ENCODE measurements at places on chromosomes 5 and 9.

GRCh38 chr9:121453232-121453892 is 46.3 kb downstream of the GGTA1 start:
- DNase-seq: no peak

DNA sequence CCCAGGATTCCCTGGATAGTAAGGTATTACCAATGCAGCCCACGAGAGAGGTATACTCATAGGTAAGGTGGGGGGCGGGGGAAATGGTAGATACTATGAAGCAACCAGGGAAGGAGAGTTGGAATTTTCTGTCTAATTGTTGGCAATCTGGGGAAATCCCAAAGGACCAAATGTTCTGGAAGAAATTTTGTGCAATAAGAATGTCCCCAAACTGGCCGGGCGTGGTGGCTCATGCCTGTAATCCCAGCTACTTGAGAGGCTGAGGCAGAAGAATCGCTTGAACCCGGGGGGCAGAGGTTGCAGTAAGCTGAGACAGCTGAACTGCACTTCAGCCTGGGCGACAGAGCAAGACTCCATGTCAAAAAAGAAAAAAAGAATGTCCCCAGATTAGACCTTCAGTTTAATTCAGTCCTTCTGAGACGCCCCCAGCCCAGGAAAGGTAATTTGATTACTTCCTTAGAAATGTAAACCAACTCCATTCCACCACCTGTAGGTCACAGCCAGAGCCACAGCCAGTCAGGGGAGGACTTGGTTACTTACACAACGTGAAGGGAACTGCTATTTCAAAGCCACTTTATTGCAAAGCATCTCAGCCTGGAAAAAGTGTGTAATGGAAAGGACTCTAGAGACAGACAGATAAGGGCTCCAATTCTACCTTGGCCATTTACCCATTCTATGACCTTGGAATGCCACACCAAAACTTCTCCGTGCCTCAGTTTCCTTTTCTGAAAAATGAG is 50.0 kb upstream of the KLF4 start:
- peak; percentile 25 for DNase-seq

DNA sequence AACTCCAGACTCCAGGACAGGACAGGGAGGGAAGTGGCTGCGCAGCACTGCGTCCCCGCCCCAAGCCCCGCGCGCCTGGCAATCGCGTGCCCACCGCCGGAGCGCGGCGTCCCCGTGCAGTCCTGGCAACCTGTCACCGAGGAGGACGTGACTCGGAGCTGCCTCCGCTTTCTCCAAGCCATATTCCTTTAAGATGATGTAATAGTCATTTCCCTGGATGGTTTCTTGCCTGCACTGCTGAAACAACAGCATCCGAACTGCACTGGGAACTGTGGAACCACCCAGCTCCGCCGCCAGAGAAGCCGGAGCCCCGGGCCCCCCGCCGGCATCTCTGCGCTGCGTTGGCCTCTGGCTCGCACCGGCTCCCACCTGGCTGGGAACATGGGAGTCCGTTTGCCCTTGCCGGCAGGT is 34.5 kb downstream of the KCTD16 start:
- DNase-seq: no peak

GRCh38 chr5:5352675-5353074 is 69.8 kb upstream of the ICE1 start:
- no peak for DNase-seq

DNA sequence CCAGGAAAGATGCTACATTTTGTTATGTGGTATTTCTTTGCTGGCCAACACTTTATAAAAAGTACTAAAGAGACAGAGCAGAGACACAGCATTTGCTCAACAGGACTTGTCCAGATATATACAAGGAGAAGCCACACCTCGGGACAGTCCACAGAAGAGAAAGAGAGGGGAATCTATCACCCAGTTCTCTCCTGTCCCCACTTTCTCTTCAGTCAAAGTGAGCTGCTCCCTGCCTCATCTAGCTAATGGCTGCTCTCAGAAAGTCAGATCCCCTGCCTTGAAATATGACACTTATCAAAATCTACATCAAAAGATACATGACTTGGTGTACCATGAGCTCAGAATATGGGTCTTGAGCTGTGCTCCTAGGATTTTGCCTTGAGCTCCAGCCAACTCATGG is 86.7 kb upstream of the SPDL1 start:
- no peak for DNase-seq

GRCh38 chr5:172559004-172559932 is 81.8 kb upstream of the NEURL1B start:
- no peak for DNase-seq
